Heart left ventricle (tissue), 16 donors: ENCODE measurements at places on chromosomes 7 and 10. TPM values are rescaled to one million over a fixed set of nuclear protein-coding genes. Genes with fewer than 3 reads are reported as not detected.

GRCh38 chr7:158849768-158850544 lies 6.4 kb upstream of the DYNC2I1 start:
- DNase-seq = no peak

DNA sequence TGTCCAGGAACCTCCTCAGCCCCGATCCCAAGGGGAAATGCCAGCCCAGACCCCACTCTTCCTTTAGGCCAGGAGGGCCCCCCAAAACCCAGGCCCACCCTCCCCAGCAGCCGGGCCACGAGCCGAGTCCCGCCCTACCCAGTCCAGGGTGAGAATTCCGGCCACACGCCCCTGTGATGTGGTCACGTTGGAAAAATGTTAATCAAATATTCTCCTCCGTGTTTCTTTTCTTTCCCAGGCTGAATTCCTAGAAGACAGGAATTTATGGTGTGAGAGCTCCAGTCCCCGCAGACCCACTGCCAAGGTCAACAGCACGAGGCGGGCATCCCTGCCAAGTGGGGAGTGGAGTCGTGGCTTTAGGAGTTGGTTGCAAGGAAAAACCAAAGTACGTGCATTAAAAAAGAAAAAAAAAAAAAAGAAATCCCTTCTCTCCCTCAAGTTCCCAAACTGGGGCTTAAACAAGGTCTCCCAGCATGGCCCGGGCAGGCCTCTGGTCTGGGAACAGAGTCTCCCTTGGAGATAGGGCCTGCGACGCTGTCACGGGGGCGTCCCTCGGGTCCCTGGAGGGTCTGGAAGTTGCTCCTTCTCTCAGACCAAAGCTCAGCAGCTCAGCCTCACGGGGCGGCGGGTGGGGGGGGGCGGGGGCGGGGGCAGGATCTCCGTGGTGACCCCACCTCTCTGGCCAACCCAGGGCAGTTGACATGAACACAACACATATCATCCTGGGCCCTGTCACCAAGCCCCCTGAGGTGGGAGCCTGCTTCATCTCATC lies 28.1 kb upstream of the ELN start:
- no peak for DNase-seq

DNA sequence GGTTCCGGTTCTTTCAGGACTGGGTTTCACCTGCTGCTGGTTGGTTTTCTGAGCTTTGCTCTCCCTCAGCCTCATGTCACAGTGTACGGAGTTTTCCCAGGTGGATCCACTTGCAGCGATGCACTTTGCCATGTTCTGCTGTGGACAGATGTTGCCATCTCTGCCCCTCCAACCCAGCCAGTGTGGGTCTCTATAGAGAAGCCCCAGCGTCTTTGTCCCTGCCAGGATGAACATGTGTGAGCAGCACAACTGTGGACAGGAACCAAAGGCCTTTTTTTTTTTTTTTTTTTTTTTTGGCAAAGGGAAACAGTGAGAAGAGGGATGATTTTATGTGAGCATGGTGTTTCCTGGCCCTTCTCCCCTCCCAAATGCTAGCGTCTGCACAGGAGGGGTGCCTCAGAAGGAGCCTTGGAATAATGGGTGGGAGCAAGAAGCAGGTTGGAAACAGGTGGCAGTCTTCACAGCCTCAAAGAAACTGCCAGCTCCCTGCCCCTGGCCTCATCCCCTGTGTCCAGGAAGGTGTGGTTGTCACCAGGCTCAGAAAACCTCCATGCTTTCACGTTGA lies 106.5 kb downstream of the RPS24 start:
- DNase-seq = no peak

GRCh38 chr7:151821226-151821625 lies 55.7 kb downstream of the PRKAG2 start:
- DNase-seq = no peak

- DNase-seq = no peak
Observed at GRCh38 chr10:24156686-24157085, 52.3 kb upstream of the KIAA1217 start.

DNA sequence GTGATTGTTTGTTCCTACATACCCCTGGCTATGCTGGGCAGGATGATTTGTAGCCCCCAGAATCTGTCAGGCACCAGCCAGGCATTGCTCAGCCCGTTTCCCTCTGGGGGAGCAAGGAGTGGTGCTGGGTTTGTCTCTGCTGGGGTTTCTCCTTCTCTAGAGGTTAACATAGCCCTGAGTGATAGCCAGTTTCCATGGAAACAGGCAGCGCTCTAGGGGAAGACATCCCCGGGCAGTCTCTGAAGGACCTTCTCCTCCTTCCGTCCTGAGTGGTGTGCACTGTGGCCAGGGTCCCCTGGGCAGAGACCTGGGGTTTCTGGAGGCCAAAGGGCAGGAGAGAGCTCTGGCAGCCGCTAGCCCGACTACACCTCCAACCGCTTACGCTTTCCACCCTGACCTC lies 50.6 kb upstream of the LRRC4 start:
- DNase-seq = no peak

DNA sequence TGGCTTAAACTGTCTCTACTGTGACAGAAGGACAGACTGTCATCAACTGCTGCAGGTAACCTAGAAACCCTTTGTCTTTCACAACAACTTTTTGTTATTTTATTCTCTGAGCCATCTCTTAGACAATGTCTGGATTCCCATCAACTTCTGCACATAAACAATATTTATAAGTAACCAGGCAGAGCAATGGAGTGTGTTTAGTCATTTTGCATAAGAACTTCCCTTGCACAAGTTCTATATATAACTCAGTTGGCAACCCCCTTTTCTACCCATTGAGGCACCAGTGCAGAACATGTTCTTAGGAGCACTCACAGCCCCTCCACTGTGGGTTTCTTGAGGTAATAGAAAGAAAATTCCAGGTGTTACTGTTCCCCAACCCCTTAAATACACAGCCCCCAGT lies 65.0 kb upstream of the IL6 start:
- DNase-seq = no peak

- no peak for DNase-seq
Observed at GRCh38 chr10:29140991-29141390, 147.9 kb upstream of the LYZL1 start.

GRCh38 chr7:111741811-111742240 lies 179.5 kb upstream of the IMMP2L start:
- DNase-seq = no peak

DNA sequence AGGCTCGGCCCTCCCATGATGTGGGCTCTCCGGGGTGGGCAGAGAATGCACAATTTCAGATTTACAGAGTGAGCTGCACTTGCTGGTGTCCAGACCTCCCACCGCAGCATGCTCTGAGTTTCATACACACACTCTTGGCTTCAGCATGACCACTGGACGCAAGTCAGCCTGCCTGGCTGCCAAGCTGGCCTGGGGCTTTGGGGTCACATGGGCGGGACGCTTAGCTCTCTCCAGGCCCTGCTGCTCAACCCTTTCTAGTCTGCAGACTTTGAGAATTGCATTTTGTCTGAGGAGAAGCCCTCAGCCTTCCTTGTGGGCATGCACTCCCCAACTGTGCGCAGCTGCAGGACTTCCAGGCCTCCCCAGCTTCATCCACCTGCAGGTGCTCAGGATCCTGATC lies 5.7 kb downstream of the CYP2E1 start:
- DNase-seq = no peak

GRCh38 chr10:56912043-56912442 lies 551.0 kb upstream of the ZWINT start:
- DNase-seq = no peak

DNA sequence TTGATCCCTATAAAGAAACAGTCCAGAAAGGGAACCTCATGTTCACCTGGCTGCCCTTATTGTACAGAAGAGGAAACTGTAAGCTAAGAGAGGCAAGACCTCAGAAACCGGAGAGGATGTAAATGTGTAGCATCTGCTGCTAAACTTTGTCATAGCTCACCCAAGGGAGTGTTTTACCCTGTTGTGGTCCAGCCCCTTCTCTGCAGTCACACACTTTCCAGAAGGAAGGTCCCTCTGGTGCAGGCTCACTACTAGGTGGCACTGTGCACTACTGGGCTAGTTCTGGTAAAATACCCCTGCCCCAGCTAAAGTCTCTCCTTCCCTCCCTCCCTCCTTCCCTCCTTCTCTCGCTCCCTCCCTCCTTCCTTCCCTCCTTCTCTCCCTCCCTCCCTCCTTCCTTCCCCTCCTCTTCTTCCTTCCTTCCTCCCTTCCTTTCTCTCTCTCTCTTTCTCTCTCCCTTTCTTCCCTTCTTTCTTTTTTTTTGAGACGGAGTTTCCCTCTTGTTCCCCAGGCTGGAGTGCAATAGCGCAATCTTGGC lies 42.5 kb upstream of the LCOR start:
- DNase-seq = no peak

SUGCT gene
- total RNA-seq = 7.0 TPM

MINDY4 gene
- 2.4 TPM for total RNA-seq

TAS2R3 gene
- total RNA-seq = 0.81 TPM

RGS10 gene
- total RNA-seq = 25.2 TPM

PRTFDC1 gene
- total RNA-seq = 1.9 TPM

FAM25G gene
- total RNA-seq = not detected
